ENCODE measurements at places on chromosomes 4 and X. TPM values are rescaled to one million over a fixed set of nuclear protein-coding genes. Genes with fewer than 3 reads are reported as not detected.

DNA sequence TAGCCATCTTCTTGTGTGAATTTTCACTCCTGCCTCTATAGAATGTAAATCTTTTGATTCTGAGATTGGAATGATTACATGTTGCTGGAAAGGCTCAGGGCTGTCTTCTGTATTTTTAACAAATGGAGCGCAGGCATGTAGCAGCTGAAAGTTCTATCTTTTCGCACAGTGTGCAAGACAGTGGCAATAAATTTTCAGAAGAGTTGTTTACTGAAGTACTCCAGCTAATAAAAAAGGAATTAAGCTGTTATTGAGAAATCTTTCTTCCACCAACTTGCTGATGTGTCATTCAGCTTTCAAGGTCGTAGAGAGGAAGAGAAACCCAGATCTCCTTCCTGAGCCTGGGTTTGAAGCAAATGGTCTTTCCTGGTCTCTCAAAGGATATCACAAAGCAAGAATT lies 122.0 kb upstream of the PUDP start:
- DNase-seq = no peak

DNA sequence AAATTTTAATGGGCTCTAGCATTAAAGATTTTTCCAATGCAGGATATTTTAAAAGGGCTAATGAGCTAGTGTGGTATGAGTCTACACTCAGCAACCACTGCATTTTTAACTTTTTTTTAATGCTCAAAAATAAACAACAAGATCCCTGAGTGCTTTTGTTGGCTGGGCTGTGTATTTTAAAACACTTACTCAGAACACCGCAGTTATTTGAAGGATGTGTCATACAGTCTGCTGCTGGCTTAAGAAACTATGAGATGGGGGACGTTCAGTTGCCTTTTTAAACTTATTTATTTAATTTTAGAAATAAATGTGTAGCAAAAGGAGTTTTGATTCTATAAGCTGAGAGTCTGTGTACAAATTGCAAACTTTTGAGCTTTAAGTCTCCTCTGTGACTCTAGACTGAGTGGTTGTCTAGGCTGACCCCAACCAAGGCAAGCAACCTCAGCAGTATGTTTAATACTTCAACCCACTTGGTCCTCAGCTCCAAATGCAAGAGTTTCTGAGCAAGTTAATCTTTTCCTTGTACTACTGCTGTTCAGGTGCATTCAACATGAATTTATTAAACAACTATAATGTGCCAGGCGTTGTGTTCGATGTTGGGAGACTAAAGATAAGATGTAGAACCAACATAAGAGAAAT lies 278.6 kb upstream of the DIPK2B start:
- peak; percentile 94 for DNase-seq

DNA sequence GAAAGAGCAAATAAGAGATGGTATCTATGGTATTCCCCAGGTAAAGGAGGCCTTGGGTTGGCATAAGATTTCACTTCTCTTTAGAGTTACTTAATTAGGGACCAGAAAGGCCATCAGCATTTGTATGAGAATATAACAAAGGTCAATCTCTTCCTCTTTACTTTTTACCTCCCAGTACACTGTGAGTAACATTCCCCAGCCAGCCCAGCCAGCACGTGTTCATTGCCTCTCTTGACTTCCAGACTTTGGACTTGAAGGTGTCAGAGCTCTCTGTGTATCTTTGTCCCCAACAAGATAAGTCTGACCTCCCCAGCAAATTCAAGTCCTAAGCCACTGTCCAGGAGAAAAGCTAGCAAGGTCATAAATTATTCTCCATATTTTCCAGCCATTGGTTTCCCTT lies 110.5 kb downstream of the AR start:
- DNase-seq = no peak

- DNase-seq = no peak
Measured at GRCh38 chr4:143288171-143288570, 48.5 kb upstream of the GAB1 start.

- no peak for DNase-seq
Measured at GRCh38 chrX:7115557-7115956, 32.0 kb upstream of the STS start.

DNA sequence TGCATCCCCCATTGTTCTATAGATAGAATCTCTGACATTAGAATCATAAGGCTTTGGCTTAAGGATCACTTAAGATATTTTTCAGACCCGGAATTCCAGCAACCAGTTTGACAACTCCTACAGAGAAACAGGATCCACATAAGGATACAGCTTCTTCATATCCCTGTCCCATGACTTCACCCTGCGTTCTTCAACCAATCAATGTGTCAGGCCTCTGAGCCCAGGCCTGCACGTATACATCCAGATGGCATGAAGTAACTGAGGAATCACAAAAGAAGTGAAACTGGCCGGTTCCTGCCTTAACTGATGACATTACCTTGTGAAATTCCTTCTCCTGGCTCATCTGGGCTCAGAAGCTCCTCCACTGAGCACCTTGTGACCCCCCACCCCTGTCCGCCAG lies 85.1 kb downstream of the MFAP3L start:
- no peak for DNase-seq

The MSANTD1 gene
- total RNA-seq = 1.4 TPM
